ENCODE measurements at places on chromosomes 5 and 9. TPM values are rescaled to one million over a fixed set of nuclear protein-coding genes. Genes with fewer than 3 reads are reported as not detected.

The ACSL6 gene
- not detected for total RNA-seq

The CCDC180 gene
- total RNA-seq: 0.94 TPM

The FYB1 gene
- 9.4 TPM for total RNA-seq

The SLC25A2 gene
- total RNA-seq: not detected

The PCDHGC5 gene
- total RNA-seq: 0.06 TPM

All from A549 treated with GW870086 at 1 μM for 4 hours (cell line).